ENCODE measurements at places on chromosomes 4 and X.

DNA sequence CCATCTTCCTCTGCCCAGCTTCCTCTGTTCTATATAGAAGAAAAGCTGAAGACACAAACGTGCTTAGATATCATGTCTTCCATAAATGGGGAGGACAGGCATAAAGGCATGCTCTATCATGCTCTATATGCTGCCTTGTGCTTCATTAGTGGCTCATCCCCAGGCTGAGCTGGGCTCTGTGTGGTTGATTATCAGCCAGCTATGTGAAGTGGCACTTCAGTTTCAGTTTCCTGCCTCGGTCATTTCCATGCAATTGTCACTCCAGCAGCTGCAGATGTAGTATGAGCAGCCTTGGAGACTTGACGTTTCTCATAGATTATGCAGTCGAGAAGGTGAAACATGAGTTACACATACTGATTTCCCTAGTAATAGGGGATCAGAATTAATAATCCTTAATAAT lies 106.2 kb downstream of the SYTL5 start:
- DNase-seq, result no peak

DNA sequence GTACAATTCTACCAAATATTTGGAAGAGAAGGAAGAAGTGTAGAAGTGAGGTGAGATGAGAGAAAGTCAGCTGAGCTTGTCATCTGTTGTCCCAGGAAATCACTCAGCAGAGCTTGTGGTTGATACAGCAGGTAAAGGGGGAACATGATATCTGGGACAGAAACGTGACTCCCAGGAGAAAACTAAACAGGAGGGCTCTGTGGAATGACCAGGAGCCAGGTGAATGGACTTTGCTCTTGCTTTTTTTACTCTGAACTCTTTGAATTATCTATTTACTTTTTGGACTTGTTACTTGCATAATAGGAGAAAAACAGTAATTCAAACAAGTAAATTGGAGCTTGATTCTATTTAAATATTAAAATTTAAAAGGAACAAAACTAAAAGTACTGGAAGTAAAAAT lies 555.6 kb upstream of the FRG1 start:
- DNase-seq, result no peak

- DNase-seq, result no peak
Observed at GRCh38 chrX:48558271-48558670, 16.0 kb upstream of the RBM3 start.

- DNase-seq, result no peak
Observed at GRCh38 chr4:2269206-2269531, 7.3 kb upstream of the MXD4 start.

GRCh38 chr4:158817562-158818296 lies 48.9 kb downstream of the FNIP2 start:
- DNase-seq, result no peak

- DNase-seq, result no peak
Observed at GRCh38 chr4:122689972-122690371, 42.5 kb upstream of the BBS12 start.

DNA sequence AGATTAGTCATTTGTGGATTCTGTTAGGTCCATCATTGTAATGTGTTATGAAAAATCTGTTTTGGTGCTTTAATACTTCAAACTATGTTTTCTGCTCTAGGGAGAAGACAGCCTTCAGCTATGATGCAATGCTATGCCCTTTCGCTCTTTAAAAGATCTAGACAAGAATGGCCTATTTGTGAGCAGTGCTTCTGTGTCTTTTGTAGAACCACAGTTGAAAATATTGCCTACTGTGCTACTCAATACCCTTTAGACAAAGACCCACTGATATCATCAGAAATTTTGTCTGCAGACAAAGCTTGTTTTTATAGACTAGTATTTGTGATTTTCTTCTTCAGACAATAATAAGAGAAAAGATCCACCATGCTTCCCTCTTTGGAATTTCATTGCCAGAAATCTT lies 44.6 kb upstream of the SLITRK2 start:
- DNase-seq, result no peak

DNA sequence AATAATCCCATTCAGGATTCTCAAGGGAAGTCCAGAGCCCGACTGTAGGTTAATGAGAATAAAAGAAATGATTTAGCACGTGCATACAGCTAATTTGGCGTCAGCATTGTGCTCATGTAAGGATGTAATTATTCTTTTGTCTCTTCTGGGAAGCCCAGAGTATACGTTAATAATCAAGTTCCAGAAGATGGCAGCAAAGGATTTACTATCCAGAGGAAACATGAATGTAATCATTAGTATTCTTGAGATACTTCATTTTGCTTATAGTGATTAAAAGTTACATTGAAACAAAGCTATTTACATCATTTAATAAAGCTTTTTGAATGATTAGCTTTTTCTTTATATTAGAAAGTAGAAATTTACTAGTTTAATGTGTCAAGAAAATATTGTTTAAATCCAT lies 27.1 kb upstream of the MAP9 start:
- DNase-seq, result no peak

GRCh38 chr4:72582853-72583252 lies 13.8 kb upstream of the ADAMTS3 start:
- no peak for DNase-seq

Data from posterior cingulate gyrus (tissue), 11 donors.